Activated CD4-positive, CD25-positive, alpha-beta regulatory T cell treated with anti-CD3 and anti-CD28 coated beads, Interleukin-2, amount 50 U/mL, for 16 hours (primary cell): ENCODE measurements at places on chromosomes 5 and 9.

DNA sequence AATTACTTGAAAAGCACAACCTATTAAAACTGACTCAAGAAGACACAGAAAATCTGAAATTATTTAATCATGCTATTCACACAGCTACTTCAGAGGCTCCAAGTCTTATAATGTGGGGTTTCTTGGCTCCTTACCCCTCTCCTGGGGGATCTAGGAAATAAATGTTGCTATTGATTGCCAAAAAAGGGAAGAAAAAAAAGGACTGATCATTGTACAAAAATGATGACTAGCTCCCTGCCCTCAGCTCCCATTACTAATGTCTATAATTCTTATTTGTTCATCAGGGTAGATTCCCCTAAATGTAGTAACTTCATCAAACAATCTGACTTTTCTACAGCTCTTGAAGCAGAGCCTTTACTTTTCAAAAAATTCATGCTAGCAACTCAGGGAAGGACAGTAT, 3.3 kb upstream of the SMC5 start:
- DNase-seq, result no peak

DNA sequence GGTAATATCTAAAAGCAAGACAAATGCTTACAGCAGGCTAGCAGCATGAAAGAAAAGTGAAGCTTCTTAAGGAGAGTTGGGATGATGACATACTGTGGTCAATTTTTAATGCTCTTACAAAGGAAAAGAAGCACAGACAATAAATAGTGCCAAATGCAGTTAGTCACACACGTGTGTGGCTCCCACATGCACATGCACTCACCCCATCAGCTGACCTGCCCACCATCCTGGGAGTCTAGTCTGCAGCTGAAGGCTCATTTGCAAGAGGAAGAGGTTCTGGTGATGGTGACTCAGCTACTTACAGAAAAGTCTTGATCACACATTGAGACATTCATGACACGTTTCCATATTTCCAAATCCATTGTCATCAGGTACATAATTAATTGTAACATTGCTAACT, 129.3 kb downstream of the MRPL36 start:
- no peak for DNase-seq

- no peak for DNase-seq
Observed at GRCh38 chr9:130846487-130847305, 11.6 kb downstream of the ABL1 start.

DNA sequence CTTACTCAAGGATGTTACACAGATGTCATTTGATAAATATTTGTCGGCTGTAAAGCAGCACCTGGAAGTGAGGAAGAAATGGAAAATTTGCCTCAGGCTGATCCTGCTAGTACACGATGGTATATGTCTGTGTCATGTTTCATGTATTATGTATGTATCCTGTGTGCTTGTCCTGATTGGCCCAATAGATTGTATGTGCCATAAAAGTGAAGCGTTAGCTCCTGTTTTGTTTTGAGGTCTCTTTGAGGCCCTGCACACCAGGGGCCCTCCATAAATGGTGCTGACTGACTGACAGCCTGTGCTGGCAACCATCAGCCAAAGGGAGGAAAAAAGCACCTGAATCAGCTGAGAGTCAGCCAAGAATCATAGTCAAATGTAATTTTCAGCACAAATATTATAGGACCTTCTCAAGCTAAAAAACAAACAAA, 11.8 kb upstream of the LNPEP start:
- no peak for DNase-seq

DNA sequence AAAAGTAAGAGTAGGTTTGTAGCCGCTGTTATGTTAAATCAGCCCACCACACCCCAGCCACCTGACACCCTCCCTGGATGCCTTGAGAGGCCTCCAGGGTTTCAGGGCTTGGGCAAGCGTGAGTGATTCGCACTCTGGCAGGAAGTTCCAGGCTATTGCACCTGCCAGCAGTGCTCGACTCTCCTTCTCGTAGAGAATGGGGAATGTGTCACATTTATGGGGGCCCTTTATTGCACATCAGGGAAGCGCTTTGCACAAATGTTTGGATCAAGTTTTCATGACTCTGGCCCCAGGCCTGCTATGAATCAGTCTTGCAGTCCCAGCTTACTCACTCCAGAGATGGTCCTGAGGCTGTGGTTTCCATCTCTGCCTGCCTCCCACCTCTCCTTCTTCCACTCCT, 66.1 kb upstream of the ADRA1B start:
- no peak for DNase-seq

GRCh38 chr5:178624631-178625546, 2.0 kb downstream of the CLK4 start:
- no peak for DNase-seq
